ENCODE measurements at places on chromosomes 1 and 21.

DNA sequence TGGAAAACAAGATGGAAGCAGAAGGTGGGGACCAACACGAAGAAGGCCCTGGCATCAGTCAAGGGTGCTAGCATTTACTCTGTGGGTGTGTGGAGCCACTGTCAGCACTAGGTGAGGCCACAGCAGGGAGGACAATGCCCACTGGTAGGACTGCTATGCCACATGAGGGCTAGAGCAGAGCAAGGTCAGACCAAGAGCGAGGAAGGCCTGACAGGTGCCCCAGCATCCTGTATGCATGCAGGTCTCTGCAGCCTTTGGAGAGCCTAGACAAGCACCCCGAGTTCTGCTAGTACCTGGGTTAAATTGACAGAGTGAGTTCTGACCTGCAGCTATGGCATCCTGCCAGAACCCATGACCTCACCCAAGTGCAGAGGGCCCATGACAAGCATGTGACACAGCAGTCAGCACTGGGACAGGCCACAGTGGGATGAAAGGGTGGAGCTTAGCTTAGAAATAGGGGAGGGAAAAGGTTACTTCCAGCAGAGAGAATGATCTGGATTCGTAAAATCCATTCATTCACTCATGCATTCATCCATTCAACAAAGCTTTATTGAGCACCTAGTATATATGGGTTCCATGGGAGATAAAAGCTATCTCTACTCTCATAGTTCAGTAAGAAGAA lies 9.0 kb upstream of the CSF1 start:
- DNase-seq, result no peak

DNA sequence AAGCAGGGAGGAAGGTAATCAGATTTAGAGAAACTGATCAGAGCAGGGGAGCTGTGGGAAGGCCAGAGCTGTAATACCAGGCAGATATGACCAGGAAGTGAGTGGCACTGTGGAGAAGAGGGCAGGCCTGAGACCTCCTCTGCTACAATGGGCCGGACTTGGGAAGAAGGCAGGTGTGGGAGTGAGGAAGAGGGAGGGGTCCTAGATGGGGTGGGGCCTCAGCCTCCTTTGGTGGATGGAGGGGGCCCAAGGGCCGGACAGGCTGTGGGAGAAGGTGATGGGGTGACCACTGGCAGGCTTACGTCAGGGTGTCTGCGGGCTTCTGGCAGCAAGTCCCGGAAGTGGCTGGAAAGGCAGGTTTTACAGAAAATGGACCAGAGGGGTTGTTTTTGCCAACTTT lies 5.0 kb upstream of the HPCA start:
- DNase-seq, result no peak

DNA sequence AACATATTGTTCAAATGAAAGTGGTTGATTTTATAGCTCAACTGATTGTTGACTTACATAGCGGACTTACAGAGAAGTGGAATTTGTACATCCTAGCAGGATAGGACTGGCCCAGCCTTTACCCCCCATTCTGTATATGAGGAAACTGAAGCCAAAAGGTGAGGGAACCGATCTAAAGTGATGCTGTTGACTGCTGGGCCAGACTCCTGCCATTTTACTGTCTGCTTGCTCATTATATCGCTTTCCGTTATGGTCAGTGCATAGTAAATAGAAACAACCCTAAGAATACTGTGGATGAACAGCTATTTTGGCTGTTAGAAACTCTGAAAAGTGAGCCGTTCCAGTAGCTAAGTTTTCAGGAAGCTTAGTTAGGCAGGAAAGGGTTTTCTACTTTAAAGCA lies 31.9 kb downstream of the PRDM2 start:
- DNase-seq, result no peak

GRCh38 chr1:195939844-195940243 lies 668.4 kb downstream of the KCNT2 start:
- no peak for DNase-seq

GRCh38 chr21:26572702-26573381 lies at the start of gene CYYR1:
CYYR1 (minus strand) TSS chr21:26573286; CDS start chr21:26572940, 346 bp downstream.
- no peak for DNase-seq

GRCh38 chr1:178652506-178653490 lies 72.2 kb upstream of the RALGPS2 start:
- DNase-seq, result no peak

GRCh38 chr1:226593541-226593940 lies 45.0 kb downstream of the STUM start:
- DNase-seq, result no peak

DNA sequence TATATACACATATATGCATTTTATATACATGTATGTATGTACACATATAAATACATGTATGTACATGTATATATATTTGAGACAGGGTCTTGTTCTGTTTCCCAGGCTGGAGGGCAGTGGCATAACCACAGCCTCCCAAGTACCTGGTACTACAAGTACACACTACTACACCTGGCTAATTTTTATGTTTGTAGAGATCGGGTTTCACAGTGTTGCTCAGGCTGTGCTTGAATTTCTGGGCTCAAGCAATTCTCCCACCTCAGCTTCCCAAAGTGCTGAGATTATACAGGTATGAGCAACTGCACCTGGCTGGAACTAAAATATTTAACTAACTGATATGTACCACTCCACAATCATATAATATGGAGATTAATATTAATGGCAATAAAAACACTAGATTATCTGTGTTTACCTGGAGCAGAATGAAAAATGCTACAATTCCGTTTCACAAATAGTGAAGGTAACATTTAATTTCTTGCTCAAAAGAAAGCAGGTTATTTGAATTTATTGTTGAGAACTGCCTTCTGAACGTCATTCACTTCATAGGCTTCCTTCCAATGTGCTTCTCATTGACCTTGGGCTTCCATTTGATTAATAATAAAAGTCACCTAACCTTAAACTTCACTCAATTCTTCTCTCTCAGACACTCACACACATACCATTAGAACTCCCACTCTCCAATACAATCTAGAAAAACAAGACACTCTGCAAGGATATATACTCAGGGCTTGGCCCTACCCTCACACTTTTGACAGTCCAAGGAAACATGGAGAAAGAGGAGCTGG lies 57.0 kb downstream of the PTGER3 start:
- no peak for DNase-seq

DNA sequence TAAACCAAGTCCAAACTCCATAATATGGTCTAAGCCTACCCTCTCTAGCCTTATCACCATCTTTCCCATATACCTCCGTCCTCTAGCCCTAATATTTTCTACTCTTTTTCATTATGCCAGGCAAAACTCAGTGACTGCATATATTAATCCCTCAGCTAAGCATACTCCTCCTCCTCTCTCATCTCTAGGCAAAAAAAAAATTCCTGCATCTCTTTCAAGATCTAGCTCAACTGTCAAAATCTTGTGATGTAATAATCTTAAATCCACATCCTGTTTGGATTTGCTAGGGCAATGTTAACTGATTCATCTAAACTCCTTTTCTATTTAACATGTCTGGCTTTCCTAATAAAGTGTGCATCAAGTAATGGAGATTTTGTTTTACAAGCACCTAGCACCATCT lies 20.4 kb downstream of the PRPF38A start:
- no peak for DNase-seq

DNA sequence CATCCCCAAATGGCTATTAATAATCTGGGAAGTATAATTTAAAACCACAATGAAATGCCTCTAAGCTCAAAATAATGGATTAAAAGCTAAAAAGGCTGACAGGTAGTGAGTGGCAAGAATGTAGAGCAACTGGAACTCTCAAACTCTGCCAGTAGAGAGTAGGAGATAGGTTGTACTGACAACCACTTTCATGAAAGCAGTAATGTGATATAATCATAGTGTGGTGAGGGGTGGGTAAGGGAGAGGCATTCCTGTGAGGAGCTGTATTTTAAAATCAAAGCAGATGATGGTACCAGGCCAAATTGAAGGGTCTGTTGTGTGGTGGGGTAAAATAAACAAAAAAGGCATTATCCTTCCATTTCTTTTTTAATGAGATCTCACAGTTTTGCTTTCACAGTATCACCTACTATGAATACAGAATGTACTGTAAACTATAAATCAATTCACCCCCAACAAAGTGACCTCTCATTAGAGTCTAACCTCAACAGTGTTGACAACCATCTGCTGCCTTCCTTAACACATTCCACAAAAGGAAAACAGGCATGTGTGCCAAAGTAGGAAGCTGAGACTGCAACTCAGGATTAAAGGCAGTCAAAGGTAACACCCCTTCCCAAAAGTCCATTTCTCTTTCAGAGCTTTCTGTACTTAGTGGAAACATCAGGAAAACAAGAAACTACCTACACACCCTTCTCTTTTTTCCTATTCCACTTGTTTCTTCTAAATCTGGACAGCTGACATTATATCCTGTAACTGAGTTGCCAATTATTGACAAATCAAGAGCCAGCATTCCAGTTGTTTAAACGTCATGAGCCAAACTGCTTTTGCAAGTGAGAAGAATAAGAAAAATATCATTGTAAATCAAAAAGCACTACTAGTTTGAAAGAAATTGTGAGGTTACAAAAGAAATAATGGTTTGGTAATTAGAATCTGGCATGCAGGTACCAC lies 130.8 kb downstream of the FAF1 start:
- DNase-seq, result no peak

- DNase-seq, result no peak
These were observed 92.4 kb downstream of the RUNX1 start for GRCh38 chr21:34956416-34957316.

GRCh38 chr1:161214369-161214768 lies 726 bp upstream of the FCER1G start:
- DNase-seq, result no peak

DNA sequence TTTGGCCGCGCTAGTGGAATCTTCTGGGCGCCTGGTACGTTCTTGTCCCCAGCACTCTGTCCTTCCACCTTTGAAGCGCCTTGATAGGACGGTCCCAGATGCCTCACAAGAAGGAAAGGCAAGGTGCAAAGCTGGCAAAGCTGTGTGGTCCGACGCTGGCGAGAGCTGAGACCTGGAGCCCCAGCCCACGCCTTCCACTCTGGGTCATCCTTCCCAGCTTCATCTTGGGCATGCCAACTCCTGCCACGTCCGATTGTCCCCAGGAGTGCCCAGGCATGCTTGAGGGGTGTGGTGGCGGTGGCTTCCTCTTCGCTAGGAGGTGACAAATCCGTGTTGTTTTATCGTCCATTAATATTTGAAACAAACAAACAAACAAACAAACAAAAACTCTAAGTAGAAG lies 123.9 kb upstream of the DPYD start:
- DNase-seq, result no peak

DNA sequence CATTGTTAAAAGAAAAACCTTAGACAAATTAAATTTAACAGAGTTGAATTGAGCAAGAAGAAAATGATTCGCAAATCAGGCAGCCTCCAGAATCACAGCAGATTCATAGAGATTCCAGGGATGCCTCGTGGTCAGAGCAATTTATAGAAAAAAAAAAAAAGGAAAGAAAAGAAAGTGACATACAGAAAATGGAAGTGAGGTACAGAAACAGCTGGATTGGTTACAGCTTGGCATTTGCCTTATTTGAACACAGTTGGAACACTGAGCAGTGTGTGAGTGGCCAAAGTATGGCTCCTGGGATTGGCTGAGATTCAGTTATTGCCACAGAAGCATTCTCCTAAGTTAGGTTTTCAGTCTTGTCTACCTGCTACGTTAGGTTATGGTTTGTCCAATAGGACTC lies 9.1 kb upstream of the C21orf91 start:
- DNase-seq, result no peak

- no peak for DNase-seq
These were observed 36.7 kb downstream of the RTCA start for GRCh38 chr1:100302739-100303138.

GRCh38 chr1:194466706-194467105 lies 1280.3 kb upstream of the B3GALT2 start:
- DNase-seq, result no peak

- no peak for DNase-seq
These were observed 9.4 kb downstream of the OLIG2 start for GRCh38 chr21:33035147-33035546.

GRCh38 chr1:17438318-17439249 lies 893 bp downstream of the RCC2 start:
- peak; percentile 64 for DNase-seq

DNA sequence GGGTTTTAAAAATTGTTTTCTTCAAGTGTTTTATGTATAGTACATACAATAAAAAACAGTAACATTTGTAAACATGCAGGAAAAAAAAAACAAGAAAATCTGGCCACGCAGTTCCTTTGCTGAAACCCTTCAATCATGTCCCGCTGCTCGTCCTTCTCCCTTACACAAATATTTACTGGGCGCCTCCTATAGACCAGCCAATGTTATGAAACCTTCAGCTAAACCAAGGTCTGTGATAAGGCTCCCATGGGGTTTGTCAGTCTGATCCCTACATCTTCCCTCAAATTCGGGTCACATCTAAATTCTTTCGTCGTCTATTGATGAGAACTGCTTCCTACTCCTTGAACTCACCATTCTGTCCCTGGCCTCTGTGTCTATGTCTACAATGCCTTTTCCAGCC lies 583.9 kb downstream of the SMYD3 start:
- no peak for DNase-seq

- DNase-seq, result no peak
These were observed 6.6 kb upstream of the PCP4 start for GRCh38 chr21:39860600-39860999.

GRCh38 chr21:26563856-26564503 lies 9.1 kb downstream of the CYYR1 start:
- no peak for DNase-seq

- no peak for DNase-seq
These were observed 2.8 kb downstream of the CFHR4 start for GRCh38 chr1:196890668-196891067.

- no peak for DNase-seq
These were observed 3.8 kb upstream of the ZNF692 start for GRCh38 chr1:248862695-248862997.

Measured in stimulated activated CD8-positive, alpha-beta memory T cell treated with anti-CD3 and anti-CD28 coated beads, Interleukin-4, amount 100 ng/mL, for 4 hours (primary cell).